ENCODE measurements at places on chromosomes 13 and 19. TPM values are rescaled to one million over a fixed set of nuclear protein-coding genes. Genes with fewer than 3 reads are reported as not detected.

Gene FGF14
- 4.5 TPM for polyA plus RNA-seq

DNA sequence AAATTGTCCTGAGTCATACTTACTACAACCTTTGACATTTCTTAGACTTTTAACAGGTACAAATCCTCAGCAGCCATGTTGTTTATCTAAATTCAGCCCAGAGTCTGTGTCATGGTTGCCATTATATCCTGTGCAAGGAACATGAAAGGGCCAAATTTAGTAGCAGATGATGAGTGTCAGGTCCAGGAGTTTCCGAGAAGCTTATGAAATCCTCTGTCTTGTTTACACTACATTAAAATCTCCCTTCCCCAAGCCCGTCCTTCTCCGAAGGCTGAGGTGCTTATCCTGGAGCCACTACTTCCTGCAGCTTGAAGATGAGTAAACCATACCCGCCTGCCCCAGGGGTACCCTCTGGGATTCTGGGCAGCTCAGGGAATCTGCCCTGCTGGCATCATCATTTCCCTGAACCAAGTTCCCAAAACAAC is 102.6 kb upstream of the SERP2 start:
- DNase-seq: no peak
- no peaks in the 10 kb centered on the region for H3K36me3 ChIP-seq
- no peak overlapping the region for H3K4me3 ChIP-seq

- no peaks in the 10 kb centered on the region for H3K36me3 ChIP-seq
- no peaks in the 10 kb centered on the region for H3K27me3 ChIP-seq
- H3K27ac ChIP-seq: no peak overlapping the region
- H3K4me1 ChIP-seq: peaks cover 4% of the 10 kb centered on the region
These were observed 34.9 kb upstream of the DCLK1 start for GRCh38 chr13:36166046-36166445.

Gene KLK8
- polyA plus RNA-seq: 4.9 TPM

Gene ZNF208
- polyA plus RNA-seq: 11.8 TPM

DNA sequence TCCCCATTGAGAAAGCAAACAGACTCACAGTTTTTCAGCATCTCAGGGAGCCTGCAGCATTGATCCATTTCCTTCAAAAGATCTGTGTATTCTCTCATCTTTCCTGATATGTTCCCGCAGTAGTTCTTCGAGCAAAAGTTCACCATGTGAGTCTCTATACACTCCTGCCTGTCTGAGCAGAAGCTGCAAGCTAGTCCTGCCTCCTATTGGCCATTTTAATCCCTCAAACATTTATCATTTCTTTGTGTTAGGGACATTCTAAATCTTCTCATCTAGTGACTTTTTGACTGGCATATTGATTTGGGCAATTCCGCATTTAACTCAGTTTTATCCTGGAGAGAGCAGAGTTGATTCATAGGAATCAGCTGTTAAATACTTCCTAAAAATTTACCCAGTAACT is 660.4 kb upstream of the KLF12 start:
- no peak for DNase-seq
- H3K36me3 ChIP-seq: no peaks in the 10 kb centered on the region
- no peak overlapping the region for H3K27ac ChIP-seq
- H3K27me3 ChIP-seq: no peaks in the 10 kb centered on the region
- no peak overlapping the region for H3K4me3 ChIP-seq
- peaks cover 7% of the 10 kb centered on the region for H3K4me1 ChIP-seq

DNA sequence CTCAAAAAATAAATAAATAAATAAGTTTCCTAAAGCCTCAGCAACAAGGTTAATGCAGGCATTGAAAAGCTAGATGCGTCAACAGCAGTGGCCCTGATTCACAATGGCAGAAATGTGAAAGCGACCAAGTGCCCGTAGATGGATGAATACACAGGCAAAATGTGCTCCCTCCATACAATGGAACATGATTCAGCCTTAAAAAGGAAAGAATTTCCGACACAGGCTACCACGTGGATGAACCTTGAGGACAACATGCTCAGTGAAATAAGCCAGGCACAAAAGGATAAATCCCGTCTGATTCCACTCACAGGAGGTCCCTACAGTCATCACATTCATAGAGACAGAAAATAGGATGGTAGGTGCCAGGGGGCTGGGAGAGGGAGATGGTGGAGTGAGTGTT is 31.7 kb downstream of the INSR start:
- no peaks in the 10 kb centered on the region for H3K36me3 ChIP-seq
- H3K27ac ChIP-seq: peak overlapping the region; percentile 45
- no peaks in the 10 kb centered on the region for H3K27me3 ChIP-seq
- no peak overlapping the region for H3K4me3 ChIP-seq
- peaks cover 35% of the 10 kb centered on the region for H3K4me1 ChIP-seq

Gene STRN4
- polyA plus RNA-seq: 213 TPM

Gene KCNJ14
- polyA plus RNA-seq: 0.66 TPM

GRCh38 chr19:39208175-39208795 is 4.2 kb upstream of the SYCN start:
- no peaks in the 10 kb centered on the region for H3K36me3 ChIP-seq
- DNase-seq: no peak
- H3K4me1 ChIP-seq: no peaks in the 10 kb centered on the region
- H3K4me3 ChIP-seq: no peak overlapping the region

Measured in testis (tissue), 5 donors.